ENCODE measurements at places on chromosomes 3 and 15.

- DNase-seq, result no peak
These were observed 51.1 kb downstream of the STRIT1 start for GRCh38 chr3:155242342-155242741.

DNA sequence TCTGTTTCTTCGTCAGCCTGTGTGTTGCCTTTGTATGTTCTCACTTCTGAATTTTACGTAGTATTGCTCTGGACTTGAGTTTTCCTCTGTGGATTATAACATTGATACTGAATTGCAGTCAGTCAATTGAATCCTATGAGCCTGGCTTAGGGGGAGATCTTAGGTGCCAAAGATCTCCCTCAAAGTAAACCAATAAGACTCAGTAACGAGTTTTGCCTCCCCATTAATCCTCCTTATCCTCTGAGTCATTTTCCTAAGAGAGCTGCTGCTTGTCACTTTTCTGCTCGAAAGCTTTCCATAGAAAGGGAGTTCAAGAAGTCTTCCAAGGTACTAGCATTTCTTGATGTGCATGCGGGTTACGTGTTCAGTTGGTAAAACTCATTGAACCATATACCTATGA is 126.4 kb downstream of the CHDH start:
- DNase-seq, result no peak

DNA sequence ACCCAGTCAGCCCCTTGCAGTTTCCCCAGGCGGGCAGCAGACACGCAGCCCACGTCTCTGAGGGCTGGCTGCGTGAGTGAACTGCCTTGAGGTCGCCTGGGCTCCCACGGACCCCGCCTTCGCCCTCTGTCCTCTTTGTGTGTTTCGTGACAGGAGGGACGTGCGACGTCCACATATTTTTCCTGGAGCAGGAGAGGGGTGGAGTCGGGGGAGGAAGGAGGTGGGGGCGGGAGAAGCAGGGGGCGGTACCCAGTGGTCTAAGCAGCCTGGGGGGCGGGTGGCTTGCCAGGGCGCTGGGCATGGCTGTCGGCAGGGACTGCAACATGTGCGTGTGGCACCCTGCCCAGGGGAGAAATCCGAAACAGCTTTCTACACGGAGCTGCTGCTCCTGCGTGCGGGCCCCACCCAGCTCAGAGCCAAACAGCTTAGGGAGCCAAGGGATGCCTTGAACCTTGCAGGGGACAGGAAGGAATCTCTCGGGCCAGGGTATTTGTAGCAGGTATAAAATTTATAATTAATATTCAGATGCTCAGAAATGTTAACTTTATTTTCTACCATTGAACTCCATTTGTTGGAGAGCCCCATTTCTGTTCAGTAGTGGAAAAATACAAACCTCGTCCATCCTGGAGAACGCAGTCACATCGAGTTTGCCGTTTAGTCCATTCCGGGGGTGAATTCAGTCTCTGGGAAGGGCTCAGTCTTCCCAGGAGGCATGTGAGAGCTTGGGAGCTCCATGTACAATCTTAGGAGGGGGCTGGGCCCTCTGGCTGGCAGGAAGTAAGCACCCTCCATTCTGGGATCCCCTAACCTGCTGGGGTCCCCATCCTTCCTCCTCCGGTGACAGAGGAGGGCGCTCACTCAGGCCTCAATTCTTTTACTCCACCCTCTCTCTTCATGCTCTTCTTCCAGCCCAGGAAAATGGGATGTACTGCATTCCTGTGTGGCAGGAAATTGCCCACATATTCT is 79.1 kb upstream of the MEF2A start:
- peak; percentile 92 for DNase-seq

GRCh38 chr3:81393251-81393650 is 368.2 kb downstream of the GBE1 start:
- no peak for DNase-seq

- DNase-seq, result no peak
These were observed 462.8 kb upstream of the DPH6 start for GRCh38 chr15:36008719-36009118.

DNA sequence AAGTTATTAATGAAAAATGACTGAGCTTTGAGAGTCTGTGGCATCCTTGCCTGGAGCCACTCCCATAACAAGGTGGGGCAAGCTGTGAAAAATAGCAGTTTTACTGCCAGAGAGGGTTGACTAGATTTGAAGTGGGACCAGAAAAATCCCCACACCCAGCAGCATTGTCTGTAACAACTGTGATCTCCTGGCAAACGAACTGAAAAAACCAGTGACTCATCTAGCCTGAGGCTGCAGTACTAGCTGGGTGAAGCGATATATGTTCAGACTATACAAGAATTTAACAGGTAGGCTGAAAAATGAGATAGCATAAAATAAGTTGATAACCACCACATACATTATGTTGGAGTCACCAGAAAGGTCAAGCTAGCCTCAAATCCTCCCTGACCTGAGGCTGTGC is 64.0 kb downstream of the DPH6 start:
- DNase-seq, result no peak

GRCh38 chr3:61936344-61936937 is 375.1 kb downstream of the PTPRG start:
- DNase-seq, result no peak

GRCh38 chr15:44136991-44137477 is 58.0 kb downstream of the FRMD5 start:
- DNase-seq, result no peak

GRCh38 chr3:15116032-15116669 is 17.2 kb upstream of the RBSN start:
- no peak for DNase-seq

DNA sequence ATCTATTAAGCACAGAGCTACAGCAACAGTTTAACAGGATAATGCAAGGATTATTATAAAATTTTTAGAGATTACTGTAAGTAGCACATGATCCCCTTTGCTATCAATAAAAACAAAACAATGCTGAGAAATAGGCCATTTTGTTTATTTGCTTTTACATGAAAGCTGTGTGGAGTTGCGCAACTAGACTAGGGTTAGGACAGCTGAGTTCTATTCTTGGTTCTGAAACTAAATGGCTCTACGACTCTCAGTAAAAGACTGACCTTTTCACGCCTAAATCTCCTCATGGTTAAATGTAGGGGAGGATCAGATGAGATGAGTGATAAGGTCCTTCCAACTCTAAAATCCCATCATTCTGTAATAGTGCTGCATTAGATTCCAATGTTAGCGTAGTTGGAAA is 25.0 kb downstream of the KCNMB2 start:
- no peak for DNase-seq

- DNase-seq, result no peak
These were observed 1.5 kb upstream of the CNTN6 start for GRCh38 chr3:1091286-1091685.

DNA sequence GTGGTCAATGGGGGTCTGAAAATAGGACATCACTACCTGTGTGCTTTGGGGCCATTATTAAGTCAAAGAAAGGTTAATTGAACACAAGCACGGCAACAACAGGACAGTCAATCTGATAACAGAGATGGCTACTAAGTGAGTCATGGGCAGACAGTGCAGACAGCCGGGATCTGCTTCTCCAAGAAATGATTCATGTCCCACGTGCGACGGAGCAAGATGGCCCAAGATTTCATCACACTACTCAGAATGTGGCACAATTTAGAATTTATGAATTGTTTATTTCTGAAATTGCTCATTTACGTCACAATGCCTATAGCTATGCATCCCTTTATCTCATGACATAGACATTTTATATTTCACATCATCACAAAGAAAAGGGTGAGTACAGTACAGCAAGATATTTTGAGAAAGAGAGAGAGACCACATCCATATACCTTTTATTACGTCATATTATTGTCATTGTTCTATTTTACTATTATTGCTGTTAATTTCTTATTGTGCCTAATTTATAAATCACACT is 770.6 kb upstream of the NR2F2 start:
- DNase-seq, result no peak

DNA sequence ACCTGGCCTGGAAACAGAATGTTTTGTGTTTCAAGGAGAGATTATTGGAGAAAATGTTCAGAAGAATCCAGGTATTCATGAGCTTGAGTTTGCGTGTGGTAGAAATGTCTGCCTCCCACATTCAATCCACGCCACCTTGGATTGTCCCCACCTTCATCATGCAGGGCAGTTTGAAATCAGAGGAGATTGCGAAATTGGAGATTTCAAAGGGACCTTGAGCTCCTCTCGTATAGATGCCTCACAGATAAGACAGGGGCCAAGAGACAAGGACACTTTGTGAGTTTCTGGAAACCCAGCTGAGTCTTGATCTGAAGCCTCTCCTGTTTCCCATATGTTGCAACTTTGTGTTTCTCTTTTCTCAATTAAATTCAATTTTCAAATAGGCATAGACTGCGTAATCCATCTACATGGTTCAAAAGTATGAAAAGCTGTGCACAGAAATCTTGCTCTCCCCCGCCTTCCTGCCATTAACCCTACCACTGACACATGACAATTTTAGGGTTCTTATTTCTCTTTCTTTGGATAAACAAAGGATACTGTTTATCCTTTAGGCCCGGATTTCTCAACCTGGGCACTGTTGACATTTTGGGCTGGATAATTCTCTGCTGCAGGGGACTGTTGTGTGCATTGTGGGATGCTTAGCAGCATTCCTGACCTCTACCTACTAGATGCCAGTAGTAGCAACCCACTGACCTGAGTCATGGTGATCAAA is 53.8 kb downstream of the CMTM8 start:
- DNase-seq, result no peak

GRCh38 chr3:169085827-169086226 is 577.7 kb downstream of the MECOM start:
- no peak for DNase-seq

DNA sequence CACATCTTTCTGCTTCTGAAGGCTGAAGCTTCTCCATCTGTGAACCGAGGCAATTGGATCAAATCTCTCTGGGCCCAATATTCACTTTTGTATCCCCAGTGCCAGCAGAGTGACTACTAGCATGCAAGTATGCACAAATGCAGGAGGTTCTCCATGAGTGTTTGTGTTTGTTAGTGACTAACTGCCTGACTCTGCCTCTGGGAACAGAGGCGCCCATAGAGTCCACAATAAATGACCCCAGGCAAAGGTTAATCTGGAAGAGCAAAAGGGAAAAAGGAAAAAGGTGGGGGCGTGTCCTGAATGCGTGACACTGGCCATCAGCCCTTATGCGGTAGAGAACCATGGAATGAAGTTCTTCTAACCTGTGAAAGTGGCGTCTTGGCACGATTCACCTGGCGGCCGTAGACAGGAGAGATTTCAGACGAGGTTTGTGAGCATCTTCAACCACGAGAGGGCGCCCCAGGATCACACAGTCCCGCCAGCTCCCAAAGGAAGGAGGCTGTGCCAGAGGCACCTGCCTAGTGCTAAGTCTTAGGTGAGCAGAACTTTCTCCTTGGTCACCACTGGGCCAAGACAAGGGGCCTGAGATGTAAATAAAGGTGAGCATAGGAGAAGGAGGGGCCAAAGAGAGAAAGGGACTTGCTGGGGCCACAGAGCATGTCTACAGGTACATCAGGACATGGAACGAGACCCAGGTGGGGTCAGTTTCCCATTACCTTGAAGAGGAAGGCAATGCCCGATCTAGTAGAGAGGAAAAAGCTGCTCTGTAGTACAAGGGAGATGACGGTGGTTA is 44.2 kb downstream of the RBPMS2 start:
- peak; percentile 79 for DNase-seq

- DNase-seq, result no peak
These were observed 41.6 kb upstream of the AP3B2 start for GRCh38 chr15:82751308-82751707.

DNA sequence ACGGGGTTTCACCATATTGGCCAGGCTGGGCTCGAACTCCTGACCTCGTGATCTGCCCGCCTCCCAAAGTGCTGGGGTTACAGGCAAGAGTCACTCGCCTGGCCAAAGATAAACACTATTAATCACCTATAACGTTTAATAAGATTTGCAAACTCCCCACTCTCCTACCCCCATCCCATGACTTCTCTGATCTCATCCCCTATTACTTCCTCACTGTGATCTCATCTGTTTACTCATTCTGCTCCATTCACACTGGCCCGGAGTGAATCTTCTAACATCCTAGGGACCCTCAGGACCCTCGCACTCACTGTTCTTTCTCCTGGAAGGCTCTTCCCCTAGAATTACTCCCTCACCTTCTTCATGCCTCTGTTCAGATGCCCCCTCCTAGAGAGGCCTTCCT is 78.9 kb downstream of the DGKG start:
- DNase-seq, result no peak

DNA sequence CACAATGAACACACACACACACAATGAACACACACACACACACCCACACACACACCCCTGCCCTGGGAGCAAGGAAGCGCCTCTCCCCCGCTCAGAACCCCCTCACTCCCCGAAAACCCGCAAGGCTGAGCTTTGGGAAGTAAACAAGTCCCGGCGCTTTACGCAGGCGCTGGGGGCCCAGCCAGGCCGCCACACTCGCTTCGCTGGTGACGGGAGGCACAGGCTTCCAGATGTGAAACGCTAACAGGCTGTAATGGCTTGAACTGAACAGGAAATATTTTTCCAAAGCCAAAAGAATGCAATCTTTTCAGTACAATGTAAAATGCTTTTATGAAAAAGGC is 122.7 kb upstream of the IGF1R start:
- DNase-seq, result peak; percentile 79

GRCh38 chr3:40975711-40976121 is 223.6 kb upstream of the CTNNB1 start:
- no peak for DNase-seq

DNA sequence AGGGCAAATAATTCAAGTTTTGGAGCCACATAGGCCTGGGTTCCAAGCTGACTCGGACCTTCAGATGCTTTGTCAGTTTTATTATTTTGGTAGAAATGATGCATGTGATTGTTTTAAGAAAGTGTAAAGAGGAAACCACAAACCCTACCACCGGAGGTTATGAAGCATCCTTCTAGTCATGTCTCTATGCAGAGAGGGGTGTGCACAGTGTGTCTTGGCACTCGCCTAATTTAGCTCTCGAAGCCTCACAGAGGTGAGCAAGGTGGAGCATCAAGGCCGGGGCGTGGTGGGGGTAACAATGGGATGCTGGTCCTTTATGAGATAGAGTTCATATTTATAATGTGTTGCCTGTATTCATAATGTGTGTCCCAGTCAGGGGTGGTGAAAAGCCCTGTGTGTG is 63.7 kb upstream of the SMAD6 start:
- DNase-seq, result no peak

DNA sequence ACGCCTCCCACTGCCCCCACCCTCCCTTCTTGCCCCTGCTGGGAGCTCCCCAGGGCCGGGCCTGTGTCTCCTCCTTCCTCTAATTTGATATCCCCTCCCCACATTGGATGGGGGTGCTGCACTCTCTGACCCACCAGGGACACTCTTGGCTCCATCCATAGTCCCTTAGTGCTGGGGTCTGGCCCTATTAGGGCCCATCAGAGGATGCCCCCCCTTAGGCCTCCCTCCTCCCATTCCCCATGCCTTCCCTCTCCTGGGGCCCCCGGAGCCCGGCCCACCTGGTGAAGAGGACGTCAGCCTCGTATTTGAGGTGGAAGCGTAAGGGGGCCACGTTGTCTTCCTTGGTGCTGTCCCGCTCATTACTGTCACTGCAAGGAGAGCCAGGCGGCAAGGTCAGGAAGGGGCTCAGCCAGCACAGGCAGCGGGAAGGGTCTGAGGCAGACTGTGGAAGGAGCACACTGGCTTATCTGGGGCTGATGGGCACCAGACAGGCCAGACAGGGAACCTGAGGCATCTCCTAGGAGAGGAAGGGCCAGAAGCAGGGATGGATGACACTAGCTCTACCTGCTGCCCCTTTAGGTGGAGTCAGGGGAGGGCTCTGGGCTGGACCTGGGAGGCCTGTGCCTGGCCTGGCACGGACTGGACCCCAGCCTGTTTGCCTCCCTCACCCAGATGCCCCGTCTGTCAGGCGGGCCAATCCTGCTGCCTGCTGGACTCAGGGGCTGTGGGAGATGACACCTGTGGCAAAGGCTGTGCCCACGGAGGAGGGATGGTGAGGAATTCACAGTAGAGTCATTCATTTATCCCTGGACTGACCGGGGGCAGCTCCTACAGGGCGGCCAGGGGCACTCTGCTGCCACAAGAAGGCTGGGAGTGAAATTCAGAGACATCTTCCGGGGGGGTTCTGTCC is 36.2 kb downstream of the FEM1B start:
- DNase-seq, result no peak

All from left hindlimb (tissue), 1 donor.